ENCODE measurements at places on chromosomes 5 and 9. TPM values are rescaled to one million over a fixed set of nuclear protein-coding genes. Genes with fewer than 3 reads are reported as not detected.

MYOT gene
- total RNA-seq, result not detected

XRCC4 gene
- 21.3 TPM for total RNA-seq

ZNF300 gene
- total RNA-seq, result 0.05 TPM

WDR70 gene
- total RNA-seq, result 25.6 TPM

GRCh38 chr5:130002183-130002582 is 97.9 kb downstream of the CHSY3 start:
- DNase-seq, result no peak

DNA sequence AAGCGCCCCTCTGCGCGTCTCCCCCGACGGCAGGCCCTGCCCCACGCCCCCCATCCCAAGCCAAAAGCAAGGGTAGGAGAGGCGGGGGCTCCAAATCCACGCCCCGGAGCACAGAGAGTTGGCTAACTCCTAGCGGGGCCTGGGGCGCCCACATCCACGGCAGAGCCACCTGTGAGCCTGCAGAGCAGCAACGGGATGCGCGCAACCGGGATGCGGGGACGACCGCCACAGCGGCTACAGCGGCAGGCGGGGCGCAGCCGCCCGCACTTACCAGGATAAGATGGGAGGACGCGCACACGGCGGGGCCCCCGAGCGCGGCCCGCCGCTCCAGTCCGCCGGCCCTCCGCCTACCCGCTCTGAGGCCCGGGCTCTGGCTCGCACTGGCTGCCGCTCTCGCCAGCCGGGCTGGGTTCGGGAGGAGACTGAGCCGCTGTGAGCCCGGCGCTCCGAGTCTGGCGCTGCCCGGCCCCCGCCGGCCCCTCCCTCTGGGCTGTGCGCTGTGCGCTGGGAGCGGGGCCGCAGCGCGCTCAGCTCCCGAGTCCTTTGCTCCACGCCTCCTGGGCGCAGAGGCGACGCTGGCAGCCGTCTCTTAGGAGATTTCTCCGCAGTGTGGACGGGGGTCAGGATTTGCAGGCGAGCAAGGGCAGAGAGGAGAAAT is at the start of gene SLC24A2:
Gene SLC24A2, minus strand, starts transcription at position 424 of the 658 bp plus-strand sequence.
- no peak for DNase-seq

DNA sequence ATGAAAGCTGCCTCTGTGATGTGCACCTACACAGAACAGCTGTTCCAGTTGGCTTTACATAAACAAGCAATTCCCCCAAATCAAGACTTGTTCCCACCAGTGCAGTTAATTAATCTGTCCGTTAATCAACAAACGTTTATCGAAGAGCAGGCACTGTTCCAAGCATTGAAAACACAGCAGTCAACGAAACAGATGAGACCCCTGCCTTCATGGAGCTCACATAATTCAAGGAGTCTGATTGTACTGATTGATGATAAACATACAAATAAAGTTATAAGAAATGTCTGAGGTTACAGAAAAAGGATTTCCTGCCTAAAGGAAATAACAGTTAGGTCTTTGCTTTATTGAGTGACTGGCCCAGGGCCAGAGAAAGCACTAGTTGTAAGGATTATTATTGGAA is 26.2 kb upstream of the PCSK5 start:
- DNase-seq, result no peak

DNA sequence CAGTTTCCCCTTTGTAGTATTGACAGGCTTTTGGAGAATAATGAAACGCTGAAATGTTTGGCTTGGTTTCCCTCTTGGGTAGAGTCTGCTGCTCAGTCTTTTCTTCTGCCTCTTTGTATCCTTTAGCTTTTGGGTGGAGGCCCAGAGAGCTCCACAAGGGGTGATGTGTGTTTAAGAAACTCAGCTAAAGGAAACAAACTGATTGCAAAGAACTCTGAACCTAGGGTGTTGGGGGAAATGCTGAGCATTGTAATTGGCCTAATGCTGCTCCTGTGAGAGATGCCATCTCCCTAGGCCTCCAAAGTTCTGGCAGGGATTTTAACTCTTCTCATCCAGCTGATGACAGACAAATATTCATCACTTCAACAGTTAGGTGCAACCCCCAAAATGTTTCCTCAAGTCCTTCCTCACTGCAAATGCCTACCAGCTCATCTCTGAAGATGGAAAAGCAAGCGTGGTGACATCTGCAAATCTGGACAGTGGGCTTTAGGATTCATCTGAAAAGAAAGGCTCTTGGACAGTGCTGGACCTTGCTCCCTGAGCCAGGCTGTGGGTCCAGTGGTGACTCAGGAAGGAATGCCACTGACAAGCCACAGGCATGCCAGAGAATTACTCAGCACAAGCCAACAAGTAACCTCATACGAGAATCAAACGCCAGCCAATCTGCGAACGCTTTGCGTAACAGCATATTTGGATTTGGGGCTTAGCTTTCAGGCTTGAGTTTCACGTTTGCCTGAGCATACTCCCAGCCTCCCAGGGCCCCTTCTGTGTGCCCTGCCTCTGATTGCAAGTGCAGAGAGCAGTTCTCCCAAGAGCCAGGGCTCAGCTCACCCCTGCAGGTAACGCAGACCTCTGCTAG is 30.5 kb upstream of the ZSWIM6 start:
- peak; percentile 97 for DNase-seq

DNA sequence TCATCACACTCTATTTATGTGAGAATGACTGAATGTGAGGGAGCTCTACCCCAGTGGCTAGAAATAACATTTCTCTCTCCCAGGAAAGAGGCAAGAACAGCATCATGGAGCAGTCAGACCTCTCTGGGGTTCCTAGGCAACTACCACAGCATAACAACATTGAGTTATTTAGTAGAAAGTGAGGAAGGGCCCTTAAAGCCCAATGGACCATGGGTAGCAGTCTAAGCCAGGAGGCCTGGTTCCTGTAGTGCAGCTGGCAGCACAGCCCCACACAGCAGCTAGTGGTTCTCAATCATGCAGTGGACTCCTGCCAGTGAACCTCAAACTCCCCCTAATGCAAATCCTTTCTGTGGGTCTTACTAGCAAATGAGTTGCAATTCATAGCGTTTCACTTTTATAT is 55.3 kb downstream of the SPEF2 start:
- no peak for DNase-seq

- DNase-seq, result no peak
These were observed 503.4 kb downstream of the NFIB start for GRCh38 chr9:13810510-13810909.

- DNase-seq, result no peak
These were observed 246.0 kb downstream of the PDZD2 start for GRCh38 chr5:31884896-31885295.

DNA sequence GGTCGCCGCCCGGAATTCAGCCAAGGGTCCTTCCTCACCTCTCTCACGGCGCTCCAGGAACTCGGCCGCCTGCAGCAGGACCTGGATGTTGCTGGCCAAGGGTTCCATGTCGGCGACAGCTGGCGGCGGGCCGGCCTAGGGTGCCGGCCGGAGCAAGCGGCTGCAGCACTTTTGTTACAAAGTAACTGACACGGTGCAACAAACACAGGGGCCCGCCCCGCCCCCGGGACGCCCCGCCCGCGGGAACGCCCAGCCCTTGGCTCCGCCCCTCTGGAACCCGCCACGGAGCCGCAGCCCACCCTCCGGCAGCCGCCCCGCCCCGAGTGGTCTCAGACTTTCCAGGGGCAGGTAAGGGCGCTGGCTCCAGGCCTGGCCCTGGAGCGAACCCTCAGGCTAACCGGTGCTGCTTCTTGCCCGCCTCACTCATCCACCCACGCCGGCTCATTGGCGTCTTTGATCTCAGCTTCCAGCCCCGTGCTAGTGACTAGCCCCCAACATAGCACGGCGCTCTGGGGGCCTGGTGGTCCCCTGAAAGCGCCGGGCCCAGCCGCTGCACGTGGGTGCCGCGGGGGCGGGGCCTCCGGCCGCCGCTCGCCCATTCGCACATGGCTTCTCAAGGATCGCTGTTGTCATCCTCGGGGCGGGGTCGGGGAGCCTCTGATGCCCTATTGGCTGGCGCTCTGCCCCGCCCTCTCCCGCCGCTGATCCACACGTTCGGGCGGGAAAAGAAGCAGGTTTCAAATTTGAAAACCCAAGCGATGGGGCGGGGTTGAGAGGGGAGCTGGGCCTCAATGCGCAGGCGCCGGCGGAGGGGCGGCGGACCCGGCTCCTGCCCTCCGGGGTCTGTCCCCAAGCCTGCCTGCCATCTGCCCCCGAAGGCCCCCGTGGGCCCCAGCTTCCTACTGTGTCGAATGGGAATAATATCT is at the start of gene MXD3:
Gene MXD3, minus strand, starts transcription at position 176 of the 926 bp plus-strand sequence. Its CDS starts 68 bp downstream, at position 108.
- peak; percentile 96 for DNase-seq

DNA sequence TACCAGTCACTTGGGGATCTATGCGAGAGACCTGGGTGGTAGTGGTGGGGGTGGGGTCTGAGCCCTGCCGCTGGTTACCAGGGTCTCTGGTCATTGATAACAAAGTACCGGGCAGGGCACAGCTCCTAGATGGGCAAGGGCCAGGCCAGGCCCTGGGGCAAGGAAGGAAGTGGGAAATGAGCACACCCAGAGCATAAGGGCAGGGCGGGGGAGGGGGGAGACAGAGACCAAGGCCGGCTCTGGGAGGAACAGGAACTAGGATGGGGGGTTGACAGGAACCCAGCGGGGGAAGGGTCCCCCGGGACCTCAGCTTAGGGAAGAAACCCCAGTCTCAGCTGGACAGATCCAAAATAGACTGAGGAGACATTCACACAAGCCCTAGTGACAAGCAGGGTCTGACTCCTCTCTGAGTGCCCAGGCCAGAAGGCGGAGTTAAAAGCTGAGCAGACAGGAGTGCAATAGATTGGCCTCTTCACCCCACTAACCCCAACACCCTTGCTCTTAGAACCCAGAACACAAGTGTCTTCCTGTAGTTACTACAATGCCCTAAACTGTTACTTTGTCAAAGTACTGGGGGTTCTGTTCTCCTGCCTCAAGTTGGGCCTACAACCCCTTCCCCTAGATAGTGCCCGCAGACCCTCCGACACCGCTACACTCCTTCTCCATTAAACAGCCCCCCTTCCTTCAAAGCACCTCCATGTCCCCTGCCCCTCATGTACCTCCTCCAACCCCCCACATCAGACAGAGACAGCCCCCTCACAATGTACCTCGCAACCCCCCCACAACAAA is 628 bp downstream of the ATOSB start:
- no peak for DNase-seq

DNA sequence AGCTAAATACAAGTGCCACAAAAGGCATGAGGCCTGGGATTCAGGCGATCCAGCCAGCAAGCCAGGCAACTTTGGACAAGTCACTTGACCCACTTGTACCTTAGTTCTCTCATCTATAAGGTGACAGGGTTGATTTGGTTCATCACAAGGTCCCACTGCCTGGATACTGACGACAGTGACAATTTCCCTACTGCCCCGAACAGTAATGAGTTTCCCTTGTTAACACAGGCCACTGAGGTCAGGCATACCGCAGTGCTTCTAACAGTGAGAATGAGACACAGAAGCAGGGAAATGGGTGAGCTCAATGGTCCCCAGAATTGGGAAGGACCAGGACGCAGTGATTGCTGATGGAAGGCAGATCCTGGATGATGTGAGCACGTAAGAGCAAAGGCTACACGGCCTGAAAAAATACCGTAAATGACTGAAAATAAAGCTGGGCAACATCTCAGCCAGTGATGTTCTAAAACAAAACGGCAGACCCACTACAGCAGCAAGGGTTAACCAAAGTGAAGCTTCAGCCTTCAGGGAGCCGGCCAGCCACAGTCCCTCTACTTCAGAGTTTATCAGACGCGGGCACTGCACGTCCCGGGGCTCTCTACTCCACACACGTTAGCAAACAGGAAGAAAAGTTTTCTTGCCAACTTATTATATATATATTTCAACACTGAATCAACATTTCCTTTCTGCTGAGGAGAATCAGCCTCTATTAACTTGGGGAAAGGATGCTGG is 846 bp downstream of the MGAT1 start:
- DNase-seq, result no peak

GRCh38 chr5:138482638-138483037 is 17.4 kb downstream of the EGR1 start:
- no peak for DNase-seq

GRCh38 chr5:68730220-68730978 is 363.4 kb upstream of the SLC30A5 start:
- no peak for DNase-seq

GRCh38 chr9:121463026-121463807 is 36.4 kb downstream of the GGTA1 start:
- peak; percentile 11 for DNase-seq

GRCh38 chr5:178120607-178121357 is 7.5 kb downstream of the N4BP3 start:
- DNase-seq, result peak; percentile 83
